ENCODE measurements at places on chromosomes 7 and 10.
A peak's percentile ranks its signal among the peaks of the same experiment; 100 is the strongest.

GRCh38 chr10:68742397-68742796 lies 21.4 kb downstream of the CCAR1 start:
- no peak for DNase-seq

GRCh38 chr7:20776214-20776911 lies 10.3 kb downstream of the SP8 start:
- no peak for DNase-seq

DNA sequence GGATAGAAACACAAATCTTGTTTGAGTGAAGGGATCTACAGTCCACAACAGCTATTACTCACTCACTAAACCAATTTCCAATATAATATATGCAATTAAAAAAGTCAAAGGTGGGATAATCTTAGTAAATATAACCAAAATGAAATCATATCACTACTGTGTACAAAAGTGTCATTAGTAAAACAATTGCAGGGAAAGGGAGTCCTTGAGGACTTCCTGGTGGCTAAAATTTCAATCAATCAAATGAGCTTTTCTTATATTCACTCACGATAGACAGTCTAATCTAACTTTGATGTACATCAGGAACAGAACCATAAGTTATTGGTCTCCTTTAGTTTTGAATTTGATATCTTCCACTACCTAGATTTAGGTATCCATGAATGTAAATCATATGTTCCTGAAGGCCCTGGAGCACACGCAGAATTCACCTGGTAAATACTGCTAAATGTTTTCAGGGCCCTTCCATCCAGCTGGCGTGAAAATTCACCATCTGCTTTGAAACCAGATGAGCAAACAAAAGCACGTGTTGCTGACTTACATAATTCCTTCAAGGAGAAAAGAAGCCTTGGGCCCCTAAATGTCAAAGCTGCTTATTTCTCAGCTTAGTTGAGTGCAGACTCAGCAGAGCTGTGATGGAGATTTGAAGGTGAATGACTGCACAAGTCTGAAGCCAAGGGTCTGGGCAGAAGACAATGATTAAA lies 159.3 kb upstream of the TMEM196 start:
- no peak for DNase-seq

DNA sequence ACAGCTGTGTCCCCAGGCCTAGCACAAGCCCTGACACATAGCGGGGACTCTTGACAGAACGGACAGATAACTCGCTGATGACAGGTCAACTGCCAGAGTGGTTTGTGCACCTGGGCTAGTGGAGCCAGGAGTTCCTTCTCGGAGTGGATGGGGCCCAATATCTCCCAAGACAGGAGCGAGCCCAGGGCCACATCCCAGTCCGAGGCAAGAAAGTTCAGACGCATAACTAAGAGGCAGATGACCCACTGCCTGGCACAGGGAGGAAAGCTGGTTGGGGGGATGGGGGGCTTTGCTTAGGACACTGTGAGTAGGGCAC lies 69.6 kb upstream of the ZNF479 start:
- DNase-seq = no peak

GRCh38 chr7:95867309-95867708 lies 95.0 kb downstream of the DYNC1I1 start:
- no peak for DNase-seq

DNA sequence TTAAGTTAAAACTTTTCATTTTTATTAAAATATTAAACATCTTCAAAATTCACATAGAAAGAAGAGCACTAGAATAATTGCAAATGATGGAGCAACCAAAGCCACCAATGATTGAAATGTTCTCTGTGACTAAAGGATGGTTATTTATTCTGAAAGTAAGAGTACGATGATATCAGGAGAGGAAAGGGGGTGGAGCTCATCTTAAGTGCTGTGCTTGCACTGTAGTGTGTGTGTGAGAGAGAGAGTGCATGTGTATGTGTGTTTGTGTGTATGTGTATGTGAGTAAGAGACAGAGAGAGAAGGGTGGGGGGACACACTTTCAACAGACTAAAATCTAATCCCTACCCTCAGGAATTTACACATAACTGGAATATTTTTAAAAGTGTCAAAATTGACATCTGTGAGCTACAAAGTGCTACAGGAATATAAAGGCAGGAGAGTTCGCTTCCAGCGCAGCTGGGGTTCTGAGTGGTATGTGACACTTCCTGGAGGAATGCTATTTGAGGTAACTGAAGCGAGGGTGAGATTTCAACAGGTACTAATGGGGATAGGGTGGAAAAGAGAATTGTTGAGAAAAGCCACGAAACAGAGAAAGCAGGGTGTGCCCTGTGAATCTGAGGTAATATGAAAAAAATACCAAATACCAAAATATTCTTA lies 57.2 kb upstream of the SMNDC1 start:
- DNase-seq = no peak

- no peak for DNase-seq
Observed at GRCh38 chr10:12510501-12510941, 161.2 kb downstream of the CAMK1D start.

DNA sequence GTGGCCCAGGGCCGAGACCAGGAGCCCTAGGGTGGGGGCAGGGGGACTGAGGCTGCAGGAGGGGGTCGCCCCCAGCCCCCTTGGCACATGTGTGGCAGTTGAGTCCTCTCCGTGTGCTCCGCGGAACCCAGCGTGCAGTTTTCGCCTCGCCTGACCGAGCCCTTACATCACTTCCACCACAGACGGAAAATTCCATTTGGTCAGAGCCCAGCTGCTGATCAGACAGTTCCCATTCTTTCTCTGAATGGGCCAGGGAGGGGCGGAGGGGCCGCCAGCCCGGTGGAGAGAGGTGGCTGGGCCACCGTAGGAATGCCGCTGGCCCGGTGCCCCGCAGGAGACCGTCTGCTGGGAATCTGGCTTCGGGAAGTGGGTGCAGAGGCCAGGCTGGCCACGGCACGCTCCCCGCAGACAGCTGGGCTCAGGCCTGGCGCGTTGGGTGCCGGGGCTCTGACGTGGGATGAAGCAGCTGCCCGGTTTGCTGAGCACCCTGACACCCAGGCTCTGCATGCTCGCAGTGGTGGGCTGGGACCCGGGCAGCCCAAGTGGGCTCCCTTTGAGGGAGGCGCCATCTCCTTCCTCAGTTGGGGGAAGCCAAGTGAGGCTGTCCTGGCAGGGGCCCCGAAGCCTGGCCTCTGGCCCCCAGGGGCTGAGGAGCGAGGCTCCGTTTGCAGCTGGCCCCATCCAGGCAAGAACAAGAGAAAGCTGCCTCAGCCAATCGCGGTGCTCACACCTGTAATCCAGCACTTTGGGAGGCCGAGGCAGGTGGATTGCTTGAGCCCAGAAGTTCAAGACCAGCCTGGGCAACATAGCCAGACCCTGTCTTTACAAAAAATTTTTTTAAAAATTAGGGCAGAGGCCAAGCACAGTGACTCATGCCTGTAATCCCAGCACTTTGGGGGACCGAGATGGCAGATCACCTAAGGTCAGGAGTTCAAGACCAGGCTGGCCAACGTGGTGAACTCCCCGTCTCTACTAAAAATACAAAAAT lies 9.9 kb downstream of the TTYH3 start:
- peak; percentile 80 for DNase-seq

DNA sequence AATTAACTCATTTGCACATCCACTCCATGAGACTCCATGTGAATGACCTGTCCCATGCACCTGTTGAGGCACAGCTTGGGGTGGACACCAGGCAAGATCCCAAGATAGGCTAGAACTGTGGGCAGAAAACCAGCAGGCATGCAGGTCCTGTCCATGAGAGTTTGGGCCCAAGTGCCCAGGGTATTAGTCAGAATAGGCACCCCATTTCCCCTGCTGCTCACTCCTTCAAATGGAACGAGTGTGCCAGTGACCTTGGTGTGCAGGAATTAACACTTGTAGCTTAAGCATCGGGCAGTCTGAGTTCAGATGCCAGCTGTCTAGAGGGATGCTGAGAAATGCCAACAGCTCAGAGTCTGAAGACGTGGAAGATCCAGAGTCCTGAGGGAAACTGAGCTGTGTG lies 254.1 kb upstream of the GLI3 start:
- no peak for DNase-seq

DNA sequence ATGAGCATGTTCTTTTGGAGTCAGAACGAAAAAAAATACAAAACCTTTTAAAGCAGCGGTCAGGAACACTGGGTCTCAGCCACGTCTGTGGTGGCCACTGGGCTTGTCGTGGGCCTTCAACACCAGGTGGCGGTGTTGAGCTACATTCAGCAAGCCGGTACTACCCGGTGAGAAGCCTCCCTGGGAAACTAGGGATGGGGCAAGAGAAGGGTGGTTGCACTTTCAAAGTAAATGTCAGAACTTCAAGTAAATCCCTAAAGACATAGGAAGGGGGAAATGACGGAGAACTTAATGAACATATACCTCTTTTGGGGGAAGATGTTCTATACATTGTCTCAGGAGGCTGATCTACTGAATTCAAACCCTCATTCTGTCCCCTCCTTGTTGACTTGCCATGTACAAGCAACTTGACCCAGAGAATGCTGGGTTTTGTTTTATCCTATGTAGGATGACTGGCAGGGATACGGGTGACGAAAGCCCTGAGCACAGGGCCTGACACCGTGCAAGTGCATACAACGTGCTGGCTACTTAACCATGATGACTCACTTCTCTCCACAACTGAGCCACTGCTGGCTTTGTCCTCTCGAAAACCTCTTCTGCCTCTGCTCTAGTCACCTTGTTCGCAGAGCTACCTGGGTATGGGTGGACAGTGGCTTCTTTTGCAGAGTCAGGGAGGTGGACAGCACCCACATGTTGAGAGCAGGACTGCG lies 49.0 kb upstream of the BAMBI start:
- peak; percentile 20 for DNase-seq

GRCh38 chr7:3998060-3998459 lies 684.0 kb upstream of the FOXK1 start:
- no peak for DNase-seq

DNA sequence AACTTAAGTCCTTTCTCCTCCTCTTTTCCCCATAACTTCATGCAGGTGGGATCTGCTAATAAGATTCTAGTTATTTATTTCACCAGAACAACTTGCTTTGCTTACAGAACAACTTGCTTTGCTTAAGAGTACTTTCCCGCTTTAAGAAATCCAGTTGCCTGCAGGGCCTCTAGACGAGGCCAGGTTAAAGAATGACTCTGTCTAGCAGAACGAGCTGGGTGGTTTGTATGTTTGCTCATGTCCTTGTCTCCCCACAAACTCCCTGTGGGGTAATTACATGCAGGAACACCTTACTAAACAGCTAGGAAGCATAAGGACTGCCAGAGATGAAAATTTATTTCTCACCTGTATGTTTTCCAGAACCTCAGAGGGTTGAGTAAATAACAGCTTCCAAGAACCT lies 8.8 kb upstream of the FZD8 start:
- no peak for DNase-seq

- no peak for DNase-seq
Observed at GRCh38 chr10:9682802-9683201, 1334.9 kb upstream of the CELF2 start.

- no peak for DNase-seq
Observed at GRCh38 chr7:607938-608337, 88.3 kb upstream of the PDGFA start.

DNA sequence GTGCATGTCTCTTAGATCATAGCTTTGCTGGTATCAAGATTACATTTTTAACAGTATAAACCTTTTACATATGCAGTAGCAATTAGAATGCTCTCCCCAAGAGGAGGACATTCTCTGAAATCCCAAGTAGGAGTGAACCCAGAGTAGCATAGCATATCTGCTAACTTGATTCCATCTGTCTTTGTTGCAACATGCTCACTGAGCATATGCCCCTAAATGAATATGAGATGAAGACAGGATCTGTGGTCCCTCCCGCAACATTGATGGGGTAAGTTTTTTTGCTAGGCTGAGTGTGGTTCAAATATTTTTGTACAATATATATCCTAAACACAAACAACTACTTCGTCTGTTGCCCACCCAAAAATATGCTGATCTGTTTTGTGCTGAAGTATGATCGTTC lies 534.2 kb upstream of the C7orf33 start:
- no peak for DNase-seq

GRCh38 chr10:28434063-28434462 lies 98.9 kb upstream of the WAC start:
- no peak for DNase-seq

DNA sequence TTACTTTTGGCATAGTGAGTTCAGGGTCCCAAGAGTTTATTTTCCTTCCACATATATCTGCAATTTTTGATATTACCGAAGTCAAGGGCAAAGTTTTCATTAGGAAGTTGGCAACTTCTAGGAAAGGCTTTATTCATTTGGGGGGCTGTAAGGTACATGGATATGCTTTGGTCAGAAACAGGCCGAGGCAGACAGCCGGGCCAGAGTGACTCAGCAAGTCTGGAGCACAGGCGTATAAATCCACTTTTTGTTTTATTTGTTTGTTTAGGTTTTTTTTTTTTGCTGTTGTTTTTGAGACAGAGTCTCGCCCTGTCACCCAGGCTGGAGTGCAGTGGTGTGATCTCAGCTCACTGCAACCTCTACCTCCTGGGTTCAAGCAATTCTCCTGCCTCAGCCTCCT lies 3.7 kb downstream of the ZNF680 start:
- DNase-seq = no peak

GRCh38 chr7:106731187-106731586 lies 70.2 kb upstream of the CCDC71L start:
- DNase-seq = no peak

DNA sequence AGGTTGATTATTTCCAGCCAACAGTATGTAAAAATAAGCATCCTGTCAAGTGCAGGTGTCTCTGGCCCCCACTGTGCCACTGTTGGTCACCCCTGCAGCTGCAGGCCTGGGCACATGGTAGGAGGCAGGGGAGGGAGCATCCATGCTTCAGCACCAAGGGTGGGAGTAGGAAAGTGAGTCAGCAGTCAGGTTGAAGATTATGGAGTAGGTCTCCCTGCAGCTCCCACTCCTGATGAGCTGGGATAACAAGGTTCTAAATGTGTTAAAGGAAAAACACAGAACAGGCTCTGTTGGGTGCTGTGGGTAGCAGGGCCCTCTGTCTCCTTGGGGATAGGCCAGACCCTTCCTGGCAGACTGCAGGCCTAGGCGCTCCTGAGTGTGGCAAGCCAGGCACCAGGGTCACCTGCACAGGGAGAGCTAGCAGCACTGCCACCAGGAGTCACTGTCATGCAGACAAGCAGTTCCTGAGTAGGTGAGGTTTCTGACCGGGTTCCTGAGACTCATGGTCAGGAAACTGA lies 59.3 kb downstream of the NUDCD3 start:
- no peak for DNase-seq

GRCh38 chr7:145050415-145050814 lies 214.6 kb upstream of the TPK1 start:
- no peak for DNase-seq

- no peak for DNase-seq
Observed at GRCh38 chr10:11721806-11722205, 20.4 kb upstream of the ECHDC3 start.

DNA sequence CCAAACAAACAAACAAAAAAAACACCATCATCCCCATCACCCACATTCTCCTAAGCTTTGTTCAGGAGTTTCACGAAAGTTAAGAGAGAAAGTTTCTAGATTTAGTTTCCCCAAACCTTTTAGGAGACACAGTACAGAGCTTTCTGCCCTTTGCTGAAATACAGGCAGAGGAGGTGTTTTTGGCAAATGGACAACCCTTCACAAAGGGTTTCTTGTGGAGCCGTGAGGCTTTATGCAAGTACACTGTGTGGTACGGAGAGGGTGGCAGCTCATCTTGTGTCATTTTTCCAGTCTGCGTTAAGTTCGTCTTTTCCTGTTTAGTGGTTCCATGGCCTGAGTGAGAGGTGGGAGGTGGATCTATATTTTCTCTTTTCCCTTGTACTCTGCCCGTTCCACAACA lies 215.5 kb upstream of the PRKCQ start:
- DNase-seq = no peak
